ENCODE measurements at places on chromosomes 12 and 14. TPM values are rescaled to one million over a fixed set of nuclear protein-coding genes. Genes with fewer than 3 reads are reported as not detected.

The ARL1 gene
- total RNA-seq, result 113 TPM

The NR1H4 gene
- total RNA-seq, result not detected

The IL22 gene
- total RNA-seq, result not detected

The ADAMTS20 gene
- not detected for total RNA-seq

The SPTB gene
- 81.8 TPM for total RNA-seq

The P2RX7 gene
- total RNA-seq, result 2.0 TPM

DNA sequence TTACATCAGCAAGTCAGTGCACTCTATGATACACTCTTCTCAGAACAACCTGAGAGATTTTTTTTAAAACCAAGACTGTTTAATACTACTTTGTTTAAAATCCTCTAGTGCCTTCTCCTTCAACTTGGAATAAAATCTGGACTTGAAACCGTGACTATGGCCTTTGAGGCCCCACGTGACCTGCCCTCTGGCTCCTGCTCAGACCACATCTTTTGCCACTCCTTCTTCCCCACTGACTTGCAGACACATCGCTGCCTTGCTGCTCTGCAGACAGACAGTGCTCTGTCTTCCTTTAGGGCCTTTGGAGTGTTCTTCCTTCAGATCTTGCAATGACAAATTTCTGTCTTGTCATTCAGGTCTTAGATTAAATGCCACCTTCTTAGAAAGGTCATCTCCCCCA is 48.5 kb downstream of the TTC8 start:
- no peaks in the 10 kb centered on the region for H3K27me3 ChIP-seq
- H3K4me3 ChIP-seq, result no peak overlapping the region
- no peaks in the 10 kb centered on the region for H3K36me3 ChIP-seq
- no peak overlapping the region for H3K27ac ChIP-seq
- H3K4me1 ChIP-seq, result no peaks in the 10 kb centered on the region

DNA sequence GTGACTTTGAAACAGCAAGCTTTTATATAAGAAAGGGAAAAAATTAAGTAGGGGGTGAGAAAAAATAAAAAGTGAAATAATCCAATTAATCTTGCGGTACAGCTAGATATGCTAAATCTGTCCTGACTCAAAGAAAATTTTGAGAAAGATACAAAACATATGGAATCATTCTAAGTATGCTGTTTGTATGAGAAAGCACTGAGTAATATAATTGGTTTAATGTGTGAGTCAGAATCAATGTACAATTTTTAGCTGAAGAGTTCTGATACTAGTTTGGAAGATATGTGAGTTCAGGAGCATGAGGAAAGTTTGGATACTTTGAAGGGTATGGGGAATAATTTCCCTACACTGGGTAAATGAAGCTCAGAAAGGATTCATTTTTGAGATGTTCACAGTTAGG is 190.9 kb upstream of the RASSF8 start:
- H3K4me1 ChIP-seq, result no peaks in the 10 kb centered on the region
- no peak overlapping the region for H3K4me3 ChIP-seq
- H3K36me3 ChIP-seq, result no peaks in the 10 kb centered on the region
- no peak overlapping the region for H3K27ac ChIP-seq
- H3K27me3 ChIP-seq, result no peaks in the 10 kb centered on the region

DNA sequence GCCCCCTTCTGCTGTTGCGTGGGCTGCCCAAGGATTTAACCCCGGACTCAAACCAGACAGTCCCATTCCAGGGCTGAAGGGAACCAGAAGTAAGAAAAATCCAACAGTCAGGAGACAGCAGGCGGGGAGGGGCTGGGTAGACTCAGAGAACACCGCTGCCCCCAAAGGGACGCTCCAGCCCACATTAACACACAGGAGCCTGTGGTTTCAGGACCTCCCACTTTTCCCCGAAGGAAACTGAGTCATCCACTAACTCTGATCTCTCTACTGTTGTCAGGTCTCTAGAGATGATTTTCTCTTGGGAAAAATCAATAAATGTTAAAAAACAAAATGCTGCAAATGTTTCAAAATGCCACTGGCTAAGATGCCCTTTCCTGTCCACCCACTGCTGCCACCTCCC is 41.6 kb downstream of the FBXO21 start:
- H3K27me3 ChIP-seq, result no peaks in the 10 kb centered on the region
- peaks cover 63% of the 10 kb centered on the region for H3K36me3 ChIP-seq
- DNase-seq, result no peak
- H3K4me1 ChIP-seq, result peaks cover 9% of the 10 kb centered on the region
- H3K27ac ChIP-seq, result no peak overlapping the region

GRCh38 chr14:70698288-70698687 is 56.6 kb downstream of the TTC9 start:
- DNase-seq, result no peak
- no peaks in the 10 kb centered on the region for H3K36me3 ChIP-seq
- no peak overlapping the region for H3K4me3 ChIP-seq
- peaks cover 6% of the 10 kb centered on the region for H3K4me1 ChIP-seq
- no peaks in the 10 kb centered on the region for H3K27me3 ChIP-seq

DNA sequence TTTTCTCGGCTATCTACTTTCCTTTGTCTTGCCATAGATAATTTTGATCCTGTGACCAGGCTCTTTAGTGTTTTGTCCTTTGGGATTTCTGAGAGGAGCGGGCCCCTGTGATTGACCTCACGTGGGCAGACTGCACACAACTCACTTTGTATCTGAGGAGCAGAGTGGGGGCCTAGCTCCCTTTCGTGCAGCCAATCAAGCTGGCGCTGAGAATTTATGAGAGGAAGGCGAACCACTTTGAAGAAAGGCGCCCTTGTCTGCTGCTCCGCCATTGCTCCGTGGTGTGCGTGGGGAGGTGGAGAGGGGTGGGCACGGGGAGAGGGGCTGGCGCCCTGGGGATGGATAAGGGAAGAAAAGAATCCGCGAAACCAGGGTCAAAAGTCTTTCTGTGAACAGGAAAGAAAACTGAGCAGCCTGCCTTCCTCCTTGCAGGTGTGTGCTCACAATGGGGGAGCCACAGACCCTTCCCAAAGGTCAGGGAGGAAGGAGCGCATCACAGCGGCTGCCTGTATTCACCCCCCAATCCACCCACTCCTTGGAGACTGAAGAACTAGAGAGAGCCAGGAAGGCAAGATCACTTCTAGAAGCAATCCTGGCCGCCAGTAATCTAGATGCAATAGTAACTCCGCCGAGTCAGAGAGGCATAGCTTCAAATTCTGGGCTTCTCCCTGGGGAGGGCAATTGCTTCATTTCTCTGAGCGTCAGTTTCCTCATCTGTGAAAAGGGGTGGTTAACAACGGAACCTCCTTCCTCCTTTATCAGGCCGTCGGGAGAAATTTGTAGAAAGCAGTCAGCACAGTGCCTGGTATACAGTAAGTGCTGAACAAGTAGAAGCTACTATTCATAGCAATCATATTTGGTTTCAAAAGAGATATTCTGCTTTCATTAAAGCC is 24.9 kb upstream of the MED13L start:
- no peaks in the 10 kb centered on the region for H3K36me3 ChIP-seq
- H3K4me1 ChIP-seq, result peaks cover 35% of the 10 kb centered on the region
- H3K27ac ChIP-seq, result no peak overlapping the region
- DNase-seq, result no peak
- H3K4me3 ChIP-seq, result no peak overlapping the region

- no peak overlapping the region for H3K27ac ChIP-seq
- no peak for DNase-seq
- no peaks in the 10 kb centered on the region for H3K4me1 ChIP-seq
- H3K27me3 ChIP-seq, result no peaks in the 10 kb centered on the region
- H3K36me3 ChIP-seq, result no peaks in the 10 kb centered on the region
Observed at GRCh38 chr12:108346727-108347710, 7.9 kb upstream of the CMKLR1 start.

DNA sequence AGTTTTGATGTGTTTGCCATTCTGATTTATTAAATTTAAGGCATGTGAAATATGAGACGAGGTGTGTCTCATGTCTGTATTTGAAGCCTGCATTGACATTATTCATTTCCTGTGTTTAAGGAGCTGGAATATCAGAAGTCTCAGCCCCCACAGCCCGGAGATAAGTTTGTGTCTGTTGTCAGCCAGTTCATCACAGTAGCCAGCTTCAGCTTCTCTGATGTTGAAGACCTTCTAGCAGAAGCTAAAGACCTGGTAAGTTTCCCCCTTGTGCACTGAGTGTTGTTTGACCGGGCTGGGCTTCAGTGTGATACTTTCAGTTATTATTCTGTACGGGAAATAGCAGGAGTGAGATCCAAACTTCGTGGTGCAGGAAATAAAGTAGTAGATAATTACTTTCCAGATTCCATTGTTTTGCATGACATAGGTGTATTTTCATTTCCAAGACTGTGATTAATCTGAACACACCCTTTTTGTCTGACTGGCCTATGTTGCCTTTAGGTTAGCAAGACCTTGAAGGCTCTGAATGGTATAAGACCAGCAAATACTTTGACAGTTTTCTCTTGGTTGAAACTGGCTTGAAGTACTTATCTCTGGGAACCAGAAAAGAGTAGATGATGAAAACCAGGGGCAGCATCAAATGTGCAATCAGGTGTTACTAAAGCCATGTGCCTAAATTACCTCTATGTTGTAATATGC is 101.5 kb downstream of the GPR135 start:
- peaks cover 70% of the 10 kb centered on the region for H3K4me1 ChIP-seq
- H3K27me3 ChIP-seq, result no peaks in the 10 kb centered on the region
- H3K4me3 ChIP-seq, result peak overlapping the region; percentile 16

GRCh38 chr12:100163416-100164152 is 20.9 kb upstream of the BLTP3B start:
- no peaks in the 10 kb centered on the region for H3K27me3 ChIP-seq
- H3K4me3 ChIP-seq, result no peak overlapping the region
- peak; percentile 75 for DNase-seq
- H3K4me1 ChIP-seq, result no peaks in the 10 kb centered on the region

DNA sequence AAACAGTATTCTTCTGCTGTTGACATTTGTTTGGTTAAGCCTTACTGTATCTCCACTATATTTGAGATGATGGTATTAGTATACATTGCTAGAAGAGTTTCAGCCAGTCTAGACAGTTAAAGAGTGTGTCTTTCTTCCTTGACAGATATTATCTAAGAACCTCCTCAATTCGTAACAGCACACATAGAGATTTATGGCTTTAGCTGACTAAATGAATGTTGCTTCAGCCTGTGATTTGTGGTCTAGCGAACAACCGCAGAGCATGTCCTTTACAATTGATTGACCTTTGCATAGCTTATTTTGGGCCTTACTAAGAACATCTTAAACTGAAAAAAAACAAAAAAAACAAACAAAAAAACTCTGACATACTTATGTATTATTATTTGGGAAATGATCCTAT is 122.2 kb downstream of the DAAM1 start:
- no peaks in the 10 kb centered on the region for H3K27me3 ChIP-seq
- peaks cover 41% of the 10 kb centered on the region for H3K4me1 ChIP-seq
- no peaks in the 10 kb centered on the region for H3K36me3 ChIP-seq
- H3K4me3 ChIP-seq, result no peak overlapping the region

All from heart right ventricle (tissue), 16 donors.